ENCODE measurements at places on chromosomes 16 and 17. TPM values are rescaled to one million over a fixed set of nuclear protein-coding genes. Genes with fewer than 3 reads are reported as not detected.

The GLIS2 gene
- 15.2 TPM for total RNA-seq

- H3K27ac ChIP-seq: no peak overlapping the region
- no peak for DNase-seq
- no peaks in the 10 kb centered on the region for H3K4me1 ChIP-seq
- no peak overlapping the region for H3K4me3 ChIP-seq
Measured at GRCh38 chr17:40950176-40950575, 12.7 kb upstream of the KRT23 start.

The STH gene
- not detected for total RNA-seq

GRCh38 chr17:77109764-77110359 lies 30.9 kb upstream of the SEC14L1 start:
- no peaks in the 10 kb centered on the region for H3K36me3 ChIP-seq
- DNase-seq: no peak
- H3K4me3 ChIP-seq: no peak overlapping the region

The AXIN2 gene
- 5.7 TPM for total RNA-seq

- H3K4me1 ChIP-seq: peaks cover 11% of the 10 kb centered on the region
- H3K4me3 ChIP-seq: no peak overlapping the region
- H3K36me3 ChIP-seq: no peaks in the 10 kb centered on the region
- H3K27ac ChIP-seq: peak overlapping the region; percentile 79
Measured at GRCh38 chr16:10738231-10739077, 5.2 kb upstream of the NUBP1 start.

GRCh38 chr16:58471209-58471975 lies 28.6 kb upstream of the NDRG4 start:
- H3K27ac ChIP-seq: peak overlapping the region; percentile 77
- no peak overlapping the region for H3K4me3 ChIP-seq
- no peaks in the 10 kb centered on the region for H3K27me3 ChIP-seq
- H3K36me3 ChIP-seq: no peaks in the 10 kb centered on the region
- peaks cover 99% of the 10 kb centered on the region for H3K4me1 ChIP-seq

The TP53TG3C gene
- not detected for total RNA-seq

GRCh38 chr17:71440513-71440912 lies 680.3 kb upstream of the SOX9 start:
- no peak overlapping the region for H3K27ac ChIP-seq
- H3K4me3 ChIP-seq: no peak overlapping the region
- H3K36me3 ChIP-seq: no peaks in the 10 kb centered on the region
- no peaks in the 10 kb centered on the region for H3K27me3 ChIP-seq
- H3K4me1 ChIP-seq: no peaks in the 10 kb centered on the region
- no peak for DNase-seq

DNA sequence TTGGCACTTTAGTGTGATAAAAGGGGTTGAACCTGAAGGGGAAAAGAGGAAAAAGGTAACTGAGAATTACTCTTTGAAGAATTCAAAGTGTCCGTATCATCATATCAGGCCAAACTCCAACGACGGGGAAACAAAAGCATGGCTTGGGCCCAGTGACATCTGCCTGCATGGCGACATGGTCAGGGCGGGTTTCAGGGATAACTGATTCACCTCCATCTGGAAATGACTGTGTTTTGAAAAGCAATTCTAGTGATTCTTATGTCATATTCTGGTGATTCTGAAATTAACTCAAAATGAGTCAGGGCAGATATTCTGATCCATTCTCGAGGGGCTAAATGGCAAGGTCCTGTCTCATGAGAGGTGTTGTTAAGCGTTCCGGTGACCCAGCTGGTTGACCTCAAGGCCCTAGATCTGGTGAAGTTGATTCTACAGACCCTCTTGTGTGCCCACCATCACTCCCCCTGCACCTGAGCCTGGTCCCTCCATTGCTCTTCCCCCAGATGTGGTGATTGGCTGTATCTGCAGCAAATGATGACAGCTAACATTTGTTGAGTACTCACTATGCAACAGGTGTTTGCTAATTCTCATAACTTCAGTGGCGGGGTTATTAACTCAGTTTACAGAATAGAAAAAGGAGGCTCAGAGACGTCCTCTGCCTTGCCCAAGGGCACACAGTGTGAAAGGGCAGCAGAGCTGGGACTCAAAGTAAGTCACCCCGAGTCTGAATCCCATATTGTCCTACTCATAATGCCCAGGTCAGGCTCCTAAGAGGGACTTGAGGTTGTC lies 251.8 kb downstream of the MAF start:
- H3K4me3 ChIP-seq: no peak overlapping the region
- H3K27me3 ChIP-seq: peaks cover 33% of the 10 kb centered on the region
- no peaks in the 10 kb centered on the region for H3K4me1 ChIP-seq
- no peaks in the 10 kb centered on the region for H3K36me3 ChIP-seq
- DNase-seq: no peak
- H3K27ac ChIP-seq: no peak overlapping the region

DNA sequence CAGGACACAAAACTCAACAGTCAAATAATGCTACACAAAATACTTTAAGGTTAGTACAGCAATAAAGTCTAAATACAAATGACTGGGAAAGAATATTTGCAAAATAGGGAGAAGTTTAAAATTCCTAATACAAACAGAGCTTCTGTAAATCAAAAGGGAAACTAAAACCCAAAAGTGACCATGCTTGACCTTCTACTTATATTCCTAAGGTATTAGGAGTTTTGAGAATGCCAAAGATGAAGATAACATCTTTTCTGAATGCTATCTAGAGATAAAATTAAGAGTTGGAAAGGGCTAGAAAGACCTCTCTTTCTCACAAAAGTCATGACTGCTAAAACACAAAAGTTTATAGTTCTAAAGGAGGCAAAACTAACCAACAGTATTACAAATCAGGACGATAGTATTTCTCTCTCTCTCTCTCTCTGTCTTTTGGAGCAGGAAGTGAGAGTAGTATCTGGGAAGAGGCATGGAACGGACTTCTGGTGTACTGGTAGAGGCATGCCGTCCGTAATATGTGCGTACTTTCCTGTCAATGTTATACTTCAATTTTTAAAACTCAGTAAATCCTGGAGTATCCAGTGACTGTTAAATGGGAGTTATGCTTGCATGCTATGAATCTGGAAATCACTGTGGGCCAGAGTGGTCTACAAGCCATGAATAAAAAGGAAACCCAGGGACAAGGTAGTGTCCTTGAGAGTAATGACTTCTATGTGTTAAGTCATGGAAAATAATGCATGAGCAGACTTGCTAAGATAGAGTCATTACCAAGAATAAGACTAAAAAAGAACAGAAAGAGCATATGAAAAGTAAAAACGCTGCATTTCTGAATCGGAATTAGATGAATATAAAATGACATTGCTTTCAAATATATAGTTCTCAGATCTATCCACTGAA lies 49.7 kb upstream of the ANKFY1 start:
- H3K27me3 ChIP-seq: no peaks in the 10 kb centered on the region
- no peak overlapping the region for H3K4me3 ChIP-seq
- DNase-seq: no peak
- peaks cover 77% of the 10 kb centered on the region for H3K4me1 ChIP-seq

The SUMO2 gene
- total RNA-seq: 50.1 TPM

The ORMDL3 gene
- total RNA-seq: 111 TPM

The COPS3 gene
- 71.9 TPM for total RNA-seq

DNA sequence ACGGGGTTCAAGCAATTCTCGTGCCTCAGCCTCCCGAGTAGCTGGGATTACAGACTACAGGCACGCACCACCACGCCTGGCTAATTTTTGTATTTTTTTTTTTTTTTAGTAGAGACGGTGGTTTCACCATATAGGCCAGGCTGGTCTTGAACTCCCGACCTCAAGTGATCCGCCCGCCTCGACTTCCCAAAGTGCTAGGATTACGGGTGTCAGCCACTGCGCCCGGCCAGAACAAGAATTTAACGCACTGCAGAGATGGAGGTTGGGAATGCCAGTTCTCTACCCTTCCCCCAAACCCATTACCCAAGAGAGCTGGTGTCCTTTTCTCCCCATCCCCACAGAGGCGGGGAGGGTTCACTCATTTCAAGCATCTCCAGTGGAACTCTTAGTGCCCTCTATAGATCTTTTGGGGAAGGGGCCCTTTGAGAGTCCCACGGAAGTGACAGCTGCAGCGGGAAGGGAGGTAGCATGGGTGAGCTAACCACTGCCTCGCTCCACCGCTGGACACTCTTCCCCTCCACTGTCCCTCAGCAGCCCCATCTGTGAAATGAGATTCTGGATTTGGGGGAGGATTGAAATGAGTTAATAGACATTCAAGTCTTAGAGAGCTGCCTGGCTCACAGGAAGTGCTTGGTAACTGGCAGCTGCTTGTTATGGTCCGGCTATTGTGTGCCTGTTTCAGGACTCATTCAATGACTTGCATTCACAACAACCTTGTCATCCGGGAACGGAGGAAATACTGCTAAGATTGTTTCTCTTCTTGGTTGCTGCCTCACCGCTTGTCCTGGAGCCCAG lies 3.5 kb upstream of the UBALD2 start:
- DNase-seq: no peak
- H3K4me3 ChIP-seq: no peak overlapping the region
- peak overlapping the region; percentile 42 for H3K27ac ChIP-seq

The SLFN14 gene
- not detected for total RNA-seq

The DNASE1L2 gene
- 0.12 TPM for total RNA-seq

- peak overlapping the region; percentile 92 for H3K4me3 ChIP-seq
- DNase-seq: peak; percentile 47
- no peaks in the 10 kb centered on the region for H3K27me3 ChIP-seq
- no peaks in the 10 kb centered on the region for H3K36me3 ChIP-seq
- H3K27ac ChIP-seq: peak overlapping the region; percentile 89
Measured at GRCh38 chr16:15650698-15651171, 690 bp downstream of the NDE1 start.

- H3K36me3 ChIP-seq: no peaks in the 10 kb centered on the region
- no peaks in the 10 kb centered on the region for H3K4me1 ChIP-seq
- no peaks in the 10 kb centered on the region for H3K27me3 ChIP-seq
Measured at GRCh38 chr17:32609085-32609484, 122.3 kb downstream of the CDK5R1 start.

Measured in heart left ventricle (tissue), 16 donors.